ENCODE measurements at places on chromosomes 12 and 14.

DNA sequence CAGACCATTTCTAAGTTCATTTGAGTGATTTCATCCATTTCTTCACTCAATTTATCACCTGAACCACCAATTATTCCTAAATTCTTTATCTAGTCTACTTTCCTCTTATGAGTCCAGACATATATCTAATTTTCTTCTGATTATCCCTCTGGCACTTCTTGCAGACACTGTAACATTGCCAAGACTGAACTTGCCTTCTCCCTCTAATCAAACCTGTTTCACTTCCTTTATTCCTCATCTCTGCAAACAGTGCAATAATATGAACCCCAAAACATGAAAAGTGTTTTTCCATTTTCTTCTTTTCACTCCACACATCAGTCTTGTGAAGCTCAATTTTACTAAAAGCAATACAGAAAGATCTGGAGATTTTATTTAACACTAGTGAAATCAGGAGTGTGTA lies 37.8 kb upstream of the PTPRQ start:
- DNase-seq: peak; percentile 7

GRCh38 chr14:67468378-67468730 lies 20.2 kb downstream of the TMEM229B start:
- no peak for DNase-seq

DNA sequence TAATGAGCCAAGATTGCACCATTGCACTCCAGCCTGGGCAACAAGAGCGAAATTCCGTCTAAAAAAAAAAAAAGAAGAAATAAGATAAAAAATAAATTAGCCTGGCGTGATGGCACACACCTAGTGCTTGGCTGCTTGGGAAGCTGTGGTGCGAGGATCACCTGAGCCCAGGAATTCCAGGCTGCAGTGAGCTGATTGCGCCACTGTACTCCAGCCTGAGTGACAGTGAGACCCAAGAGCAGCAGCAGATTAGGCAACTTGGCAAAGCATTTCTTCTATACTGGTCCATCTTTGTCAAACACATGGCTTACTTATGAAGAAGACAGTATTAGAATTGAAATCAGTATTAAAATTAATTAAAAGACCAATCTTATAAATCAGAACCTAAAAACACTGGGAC lies 6.3 kb downstream of the GON7 start:
- DNase-seq: no peak

GRCh38 chr14:70816525-70816924 lies 7.2 kb upstream of the MAP3K9 start:
- no peak for DNase-seq

- peak; percentile 41 for DNase-seq
Observed at GRCh38 chr12:127964717-127965116, 302.3 kb upstream of the TMEM132C start.

GRCh38 chr14:31060253-31060875 lies 34.2 kb upstream of the STRN3 start:
- no peak for DNase-seq

DNA sequence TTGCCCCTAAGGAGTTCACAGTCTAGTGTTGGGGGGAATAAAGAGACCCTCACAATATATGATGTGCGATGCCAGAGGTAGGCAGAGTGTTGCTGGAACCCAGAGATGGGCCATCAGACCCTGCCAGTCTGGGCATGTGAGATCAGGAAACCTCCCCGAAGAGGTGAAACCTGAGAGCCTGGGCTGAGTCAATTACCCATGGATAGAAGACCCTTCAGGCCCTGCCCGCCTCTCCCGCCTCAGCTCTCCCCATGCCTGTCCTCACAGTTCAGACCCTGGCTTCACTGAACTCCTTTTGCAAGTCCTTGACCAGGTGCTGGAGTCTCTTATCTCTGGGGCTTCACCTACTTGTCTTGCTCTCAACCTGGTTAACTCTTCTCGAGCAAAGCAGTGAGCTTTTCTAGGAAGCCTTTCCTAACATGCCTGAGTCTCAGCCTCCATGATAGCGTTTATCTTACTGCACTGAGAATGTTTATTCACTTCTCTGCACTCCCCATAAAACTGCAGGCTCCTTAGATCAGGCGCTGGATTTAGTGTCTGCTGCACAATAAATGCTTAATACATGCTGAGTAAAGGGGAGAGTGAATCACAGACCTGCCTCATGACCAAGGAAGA lies 19.6 kb downstream of the ALDH1L2 start:
- no peak for DNase-seq

DNA sequence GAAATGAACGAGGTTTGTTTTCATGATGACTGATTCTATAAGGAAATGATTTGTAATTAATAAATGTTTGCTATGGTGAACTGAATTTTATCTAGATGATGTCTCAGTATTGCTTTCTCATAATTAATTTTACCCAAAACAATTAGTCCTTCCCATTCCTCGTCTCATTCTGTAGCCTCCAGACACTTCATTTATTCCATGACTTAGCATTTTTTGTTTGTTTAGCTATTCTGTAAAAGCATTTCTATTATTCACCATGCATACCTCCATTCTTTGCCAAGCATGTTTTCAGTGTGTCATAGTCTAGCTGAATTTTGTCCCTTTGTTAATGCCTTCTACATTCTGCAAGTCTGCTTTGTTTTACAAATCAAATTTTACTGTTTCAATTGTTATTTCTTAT lies 137.4 kb upstream of the RPL10L start:
- DNase-seq: no peak

- no peak for DNase-seq
Observed at GRCh38 chr14:70391493-70392391, 25.1 kb downstream of the SYNJ2BP start.

DNA sequence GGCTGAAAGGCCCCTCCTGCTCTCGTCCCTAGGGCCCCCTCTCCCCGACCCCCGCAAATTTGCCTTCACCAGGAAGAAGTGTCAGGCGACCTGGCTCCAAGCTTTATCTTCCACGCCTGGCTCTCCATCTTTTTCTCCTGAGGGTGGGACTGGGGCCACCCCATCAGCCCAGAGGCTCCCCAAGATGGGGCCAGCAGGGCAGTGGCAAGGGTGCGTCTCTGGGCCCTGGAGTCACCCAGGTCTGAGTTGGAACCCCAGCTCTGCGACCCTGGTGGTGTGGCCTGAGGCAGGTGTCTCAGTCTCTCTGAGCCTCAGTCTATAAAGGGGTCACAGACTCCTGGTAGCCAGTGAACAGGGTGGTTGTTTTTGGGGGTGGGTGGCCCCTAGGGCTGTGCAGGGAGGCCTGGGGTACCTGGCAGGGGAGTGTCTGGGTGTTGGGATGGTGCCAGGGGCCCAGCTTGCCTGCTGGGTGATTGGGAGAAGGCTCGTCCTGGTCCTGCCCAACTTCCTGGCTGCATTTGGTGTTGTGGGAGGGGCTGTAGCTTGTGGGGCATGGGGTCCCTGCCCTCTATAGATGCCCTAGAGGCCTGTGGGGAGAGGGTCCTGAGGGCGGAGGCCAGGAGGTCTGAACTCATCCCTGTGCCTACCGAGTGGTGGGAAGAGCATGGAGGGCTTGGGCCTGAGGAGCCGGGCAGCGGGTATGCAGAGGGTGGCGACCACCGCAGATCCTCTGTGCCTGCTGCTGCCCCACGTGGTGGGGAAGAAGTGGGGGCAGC lies 7.6 kb downstream of the KIF26A start:
- DNase-seq: no peak

DNA sequence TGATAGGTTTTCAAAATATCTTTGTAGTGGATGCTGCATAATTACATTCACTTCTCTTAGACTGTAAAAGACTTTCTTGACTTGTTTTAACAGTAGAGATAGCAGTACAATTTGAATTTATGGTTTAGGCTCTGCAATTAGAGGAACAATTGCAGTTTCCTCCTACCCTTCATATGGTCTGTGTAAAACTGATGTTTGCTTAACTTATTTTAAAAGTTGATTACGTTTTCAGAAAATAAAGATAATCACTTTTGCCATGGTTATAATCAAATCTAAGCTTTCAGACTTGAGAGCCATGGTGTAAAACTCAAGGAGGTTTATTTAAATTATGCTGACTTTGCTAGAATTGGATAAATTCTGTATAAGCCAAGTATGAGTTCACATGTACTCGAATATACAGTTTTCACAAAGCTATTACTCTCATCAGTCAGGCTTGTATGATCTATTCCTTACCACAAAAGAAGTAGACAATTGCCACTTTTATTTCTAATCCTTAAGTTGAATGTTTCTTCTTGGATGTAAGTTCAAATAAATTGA lies 2.5 kb upstream of the MAPK1IP1L start:
- no peak for DNase-seq

DNA sequence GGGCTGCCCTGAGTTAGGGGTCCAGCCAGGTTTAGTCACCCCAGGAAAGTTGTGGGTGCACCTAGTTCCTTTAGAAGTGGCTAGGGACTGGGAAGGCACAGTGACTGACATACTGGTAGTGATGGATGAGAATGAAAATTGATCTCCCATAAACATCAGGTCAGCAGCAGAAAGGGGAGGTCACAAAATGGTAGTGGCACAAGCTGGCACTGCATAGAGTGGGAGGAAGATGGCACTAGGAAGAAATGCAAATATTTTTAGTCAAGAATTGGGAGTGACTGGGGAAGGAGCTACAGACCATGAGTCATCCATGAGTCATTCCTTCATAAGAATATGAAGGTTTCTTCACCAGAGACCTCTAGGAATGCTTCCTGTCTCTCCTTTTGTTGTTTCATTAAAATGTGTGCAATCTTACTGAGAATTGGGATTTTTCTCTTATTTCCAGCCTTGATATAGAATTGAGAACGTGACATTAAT lies 198.3 kb upstream of the AMIGO2 start:
- no peak for DNase-seq

DNA sequence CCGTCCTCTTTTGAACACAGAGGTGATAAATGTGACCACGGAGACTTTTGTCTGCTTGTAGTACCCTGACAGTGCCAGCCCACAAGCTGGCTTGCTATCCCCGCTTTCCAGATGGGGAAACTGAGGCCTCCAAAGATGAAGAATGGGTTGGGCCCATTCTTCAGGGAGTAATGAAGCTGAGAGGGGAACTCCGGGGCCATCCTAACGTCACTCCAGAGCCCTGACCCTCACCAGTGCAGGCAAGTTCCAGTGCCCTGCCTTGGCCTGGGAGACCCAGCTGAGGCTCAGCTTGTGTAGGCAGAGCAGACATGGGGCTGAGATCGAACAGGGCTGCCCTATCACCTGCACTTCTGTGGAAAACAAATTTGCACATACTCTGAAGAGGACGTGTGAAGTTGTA lies 277.1 kb downstream of the DPF3 start:
- no peak for DNase-seq

DNA sequence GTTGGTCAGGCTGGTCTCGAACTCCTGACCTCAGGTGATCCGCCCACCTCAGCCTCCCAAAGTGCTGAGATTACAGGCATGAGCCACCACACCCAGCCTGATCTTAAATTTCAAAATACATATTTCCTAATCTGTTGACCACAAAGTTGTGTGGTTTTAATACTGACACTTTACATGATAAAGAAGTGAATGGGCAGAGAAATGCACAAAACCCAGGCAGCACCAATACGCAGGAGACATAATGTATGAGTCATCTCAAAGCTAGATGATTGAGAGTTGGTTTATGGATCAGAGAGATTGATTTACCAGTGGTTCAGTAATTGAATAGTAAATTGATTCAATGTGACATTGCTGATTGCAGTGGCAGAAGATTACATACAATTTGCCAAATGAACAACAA lies 19.2 kb upstream of the PPP2R5E start:
- DNase-seq: no peak

- no peak for DNase-seq
Observed at GRCh38 chr14:23403139-23403438, 5.0 kb downstream of the MYH6 start.

DNA sequence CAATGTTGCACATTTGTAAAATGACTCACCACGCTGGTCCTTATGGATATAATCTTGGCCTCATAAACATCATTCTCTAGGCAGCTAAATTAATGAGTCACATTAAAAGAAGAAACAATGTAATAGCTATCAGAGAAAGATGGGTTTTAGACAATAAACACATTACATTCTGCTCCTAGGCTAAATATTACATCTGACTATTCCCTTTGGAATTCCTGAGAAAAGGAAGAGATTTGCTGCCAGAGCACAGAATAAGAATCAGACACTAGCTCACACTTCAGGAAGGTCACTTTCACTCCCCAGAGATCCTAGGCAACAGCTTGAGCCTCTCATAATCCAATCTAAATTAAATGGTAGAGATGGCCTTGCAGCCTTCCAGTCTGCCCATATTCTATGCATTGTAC lies 218.2 kb downstream of the PTPRO start:
- no peak for DNase-seq

DNA sequence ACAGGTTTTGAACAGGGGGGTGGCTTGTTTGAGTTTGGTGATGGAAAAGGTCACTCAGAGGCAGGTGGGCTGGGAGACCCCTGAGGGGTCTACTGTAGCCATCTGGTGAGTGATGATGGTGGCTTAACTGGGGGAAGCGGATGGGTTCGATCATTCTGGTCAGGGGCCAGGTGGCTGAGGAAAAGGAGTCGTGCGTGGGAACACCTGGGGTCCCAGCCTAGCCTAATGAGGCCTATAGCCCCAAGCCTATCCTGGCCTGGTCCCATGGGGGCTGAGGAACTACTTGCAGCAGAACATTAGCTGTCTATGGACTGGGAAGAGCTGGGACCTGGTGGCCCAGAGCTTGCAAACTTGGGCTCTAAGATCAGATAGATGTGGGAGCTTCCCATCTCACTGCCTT lies 158.4 kb upstream of the MYL2 start:
- DNase-seq: no peak

DNA sequence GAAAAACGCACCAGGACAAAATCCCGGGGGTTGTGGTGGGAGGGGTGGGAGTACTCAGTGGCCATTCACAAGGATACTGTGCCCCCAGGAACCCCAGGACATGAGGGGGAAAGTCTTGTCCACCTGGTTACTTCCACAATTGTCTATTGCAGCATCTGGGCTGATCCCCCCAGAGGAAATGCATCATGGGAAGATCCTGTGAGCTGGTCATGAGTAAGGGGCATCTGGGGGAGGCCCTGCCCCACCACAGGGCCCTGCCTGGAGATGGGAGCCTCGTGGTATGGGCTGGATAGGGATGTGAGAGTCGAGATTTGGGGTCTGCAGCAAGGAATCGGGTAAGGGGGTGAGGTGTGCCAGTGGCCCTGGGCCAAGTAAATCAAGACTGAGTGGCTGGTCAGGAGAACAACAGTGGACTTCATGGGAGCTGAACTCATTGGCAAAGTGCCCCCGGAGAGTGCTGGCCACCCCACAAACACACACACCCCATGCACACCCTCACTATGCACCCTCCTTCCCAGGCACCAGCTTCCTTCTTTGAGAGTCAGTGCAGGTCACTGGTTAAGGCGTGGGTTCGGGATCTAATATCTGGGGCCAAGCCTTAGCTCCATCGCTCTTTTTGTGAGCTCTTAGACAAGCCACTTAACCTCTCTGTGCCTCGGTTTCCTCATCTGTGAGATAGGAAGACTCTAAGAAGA lies 3.0 kb upstream of the SERPINA1 start:
- DNase-seq: no peak

DNA sequence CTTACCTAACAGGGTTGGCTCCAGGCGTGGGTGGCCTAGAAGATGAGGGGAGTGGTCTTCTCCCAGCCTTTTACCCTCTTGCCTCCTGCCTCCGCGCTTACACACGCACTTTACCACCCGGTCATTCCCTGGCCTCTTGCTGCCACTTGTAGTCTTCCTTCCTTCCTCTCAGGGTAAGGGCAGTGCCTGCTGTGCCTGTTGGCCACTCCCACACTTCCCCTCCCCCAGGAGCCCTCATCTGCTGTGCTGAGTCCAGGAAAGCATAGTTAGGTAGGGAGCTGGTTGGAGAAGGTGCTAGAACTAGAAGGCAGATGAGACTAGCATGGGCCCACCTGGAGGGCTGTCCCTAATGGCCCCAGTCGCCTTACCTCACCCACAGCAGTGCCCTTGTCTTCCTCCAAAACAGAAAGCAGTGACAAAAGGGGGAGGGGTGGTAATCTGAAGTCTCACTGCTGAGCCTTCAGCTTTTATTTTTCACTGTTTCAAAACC lies 54.3 kb upstream of the SRSF5 start:
- no peak for DNase-seq

Data from NAMALWA (cell line).